ENCODE measurements at places on chromosomes 2 and 18.

- no peak for DNase-seq
Measured at GRCh38 chr18:35694808-35695207, 113.3 kb downstream of the GALNT1 start.

- DNase-seq = no peak
Measured at GRCh38 chr2:112836695-112837117, at the start of gene IL1B. Gene IL1B, minus strand, starts transcription at chr2:112836779. Its CDS starts 550 bp downstream, at chr2:112836229.

- DNase-seq = no peak
Measured at GRCh38 chr2:173307293-173307692, 47.4 kb upstream of the CDCA7 start.

- no peak for DNase-seq
Measured at GRCh38 chr18:37332628-37333420, 232.8 kb downstream of the CELF4 start.

DNA sequence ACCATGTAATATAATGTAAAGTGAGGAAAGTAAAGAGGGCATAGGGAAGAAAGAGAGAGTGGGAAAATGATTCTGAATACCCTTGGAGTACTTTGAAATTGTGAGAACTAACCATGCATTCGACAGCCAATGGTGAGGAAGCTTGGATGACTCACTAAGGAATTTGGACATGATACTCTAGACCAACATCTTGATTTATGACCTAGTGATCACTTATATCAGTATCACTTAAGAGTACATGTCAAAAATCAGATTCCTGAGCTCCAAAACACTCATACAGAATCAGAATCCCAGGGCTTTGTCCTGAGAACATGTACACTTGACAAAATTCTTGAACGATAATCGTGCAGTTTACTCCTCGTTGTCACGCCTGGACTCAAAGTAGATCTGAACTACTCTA lies 1899.8 kb upstream of the PIK3C3 start:
- DNase-seq = no peak

- no peak for DNase-seq
Measured at GRCh38 chr18:55739488-55739887, 151.5 kb upstream of the TCF4 start.

GRCh38 chr18:39959839-39960238 lies 1995.2 kb upstream of the PIK3C3 start:
- no peak for DNase-seq

- DNase-seq = no peak
Measured at GRCh38 chr2:100124761-100125160, 17.6 kb downstream of the AFF3 start.

GRCh38 chr2:52260904-52261303 lies 1229.0 kb upstream of the NRXN1 start:
- no peak for DNase-seq

GRCh38 chr2:237868631-237869342 lies 9.4 kb downstream of the RAMP1 start:
- DNase-seq = no peak

GRCh38 chr2:20643060-20643459 lies 7.8 kb downstream of the HS1BP3 start:
- no peak for DNase-seq

- no peak for DNase-seq
Measured at GRCh38 chr2:7881063-7881462, 800.8 kb upstream of the ID2 start.

- no peak for DNase-seq
Measured at GRCh38 chr18:22847392-22847791, 85.7 kb upstream of the RBBP8 start.

GRCh38 chr18:74436158-74436769 lies 20.8 kb downstream of the DIPK1C start:
- DNase-seq = no peak

- no peak for DNase-seq
Measured at GRCh38 chr2:33111002-33111446, 164.3 kb downstream of the LTBP1 start.

- no peak for DNase-seq
Measured at GRCh38 chr2:37809931-37810570, 115.0 kb upstream of the RMDN2 start.

- no peak for DNase-seq
Measured at GRCh38 chr18:51171223-51171622, 26.3 kb downstream of the MEX3C start.
